ENCODE measurements at places on chromosomes 4 and X. TPM values are rescaled to one million over a fixed set of nuclear protein-coding genes. Genes with fewer than 3 reads are reported as not detected.

Gene RBMXL3
- not detected for polyA plus RNA-seq

GRCh38 chrX:16476009-16476408 is 173.9 kb upstream of the S100G start:
- H3K36me3 ChIP-seq = no peaks in the 10 kb centered on the region
- no peak for DNase-seq
- H3K4me1 ChIP-seq = no peaks in the 10 kb centered on the region
- H3K4me3 ChIP-seq = no peak overlapping the region

GRCh38 chr4:110294165-110294564 is 95.8 kb upstream of the ELOVL6 start:
- peaks cover 5% of the 10 kb centered on the region for H3K27me3 ChIP-seq
- DNase-seq = no peak
- no peak overlapping the region for H3K4me3 ChIP-seq
- no peaks in the 10 kb centered on the region for H3K36me3 ChIP-seq
- no peak overlapping the region for H3K27ac ChIP-seq

DNA sequence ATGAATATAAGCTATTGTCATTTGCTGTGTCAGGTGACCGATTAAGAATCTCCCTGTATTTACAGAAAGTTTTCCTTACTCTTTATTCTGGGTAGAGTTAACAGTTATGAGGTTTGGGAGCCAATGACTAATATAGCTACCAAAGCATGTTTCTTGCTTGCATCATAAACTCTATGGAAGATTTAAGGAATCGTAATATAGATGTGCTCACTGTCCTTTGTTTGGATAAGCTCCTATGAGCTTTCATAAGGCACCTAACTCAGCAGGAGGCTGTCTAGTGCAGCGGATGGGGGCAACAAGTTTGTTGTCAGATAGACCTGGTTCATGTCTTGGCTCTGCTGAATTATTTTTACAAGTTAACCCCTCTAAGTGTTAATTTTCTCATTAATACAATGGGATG is 75.0 kb upstream of the PAQR3 start:
- H3K36me3 ChIP-seq = no peaks in the 10 kb centered on the region
- no peak overlapping the region for H3K27ac ChIP-seq
- no peak overlapping the region for H3K4me3 ChIP-seq
- no peaks in the 10 kb centered on the region for H3K4me1 ChIP-seq
- no peak for DNase-seq

DNA sequence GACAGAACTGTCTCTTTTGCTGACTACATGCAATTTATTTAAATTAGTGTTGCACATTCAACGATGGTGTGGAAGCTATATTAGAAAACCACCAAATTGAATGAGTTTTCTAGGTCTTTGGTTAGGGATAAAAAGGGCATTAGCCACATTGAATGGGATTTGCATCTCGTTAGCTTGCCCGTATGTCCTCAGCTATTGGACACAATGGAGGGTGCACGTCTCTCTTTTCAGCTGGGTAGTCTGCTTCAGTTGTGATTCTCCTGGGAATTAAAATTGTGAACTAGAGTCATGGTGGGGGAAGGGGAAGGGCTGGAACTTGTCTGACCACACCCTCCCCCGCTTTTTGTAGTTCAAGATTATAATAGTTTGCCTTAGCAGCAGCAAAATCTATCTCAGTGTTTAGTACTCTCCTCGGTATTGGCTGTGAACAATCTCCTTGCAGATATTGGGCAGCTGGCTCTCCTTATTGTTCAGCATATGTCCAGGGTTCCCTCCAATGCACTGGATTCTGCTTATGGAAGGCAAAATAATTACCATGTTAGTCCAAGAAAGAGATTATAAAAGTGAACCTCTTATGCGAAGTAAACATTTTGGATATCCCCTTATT is 23.3 kb downstream of the TRIM2 start:
- peaks cover 10% of the 10 kb centered on the region for H3K36me3 ChIP-seq
- H3K27ac ChIP-seq = no peak overlapping the region
- no peak for DNase-seq
- peaks cover 28% of the 10 kb centered on the region for H3K27me3 ChIP-seq
- no peak overlapping the region for H3K4me3 ChIP-seq

All from immature natural killer cell (primary cell).